Myocyte (in vitro differentiated cells): ENCODE measurements at places on chromosomes 3 and 15. TPM values are rescaled to one million over a fixed set of nuclear protein-coding genes. Genes with fewer than 3 reads are reported as not detected.

- no peak for DNase-seq
These were observed 95.5 kb upstream of the CHRNA7 start for GRCh38 chr15:31934821-31935220.

DNA sequence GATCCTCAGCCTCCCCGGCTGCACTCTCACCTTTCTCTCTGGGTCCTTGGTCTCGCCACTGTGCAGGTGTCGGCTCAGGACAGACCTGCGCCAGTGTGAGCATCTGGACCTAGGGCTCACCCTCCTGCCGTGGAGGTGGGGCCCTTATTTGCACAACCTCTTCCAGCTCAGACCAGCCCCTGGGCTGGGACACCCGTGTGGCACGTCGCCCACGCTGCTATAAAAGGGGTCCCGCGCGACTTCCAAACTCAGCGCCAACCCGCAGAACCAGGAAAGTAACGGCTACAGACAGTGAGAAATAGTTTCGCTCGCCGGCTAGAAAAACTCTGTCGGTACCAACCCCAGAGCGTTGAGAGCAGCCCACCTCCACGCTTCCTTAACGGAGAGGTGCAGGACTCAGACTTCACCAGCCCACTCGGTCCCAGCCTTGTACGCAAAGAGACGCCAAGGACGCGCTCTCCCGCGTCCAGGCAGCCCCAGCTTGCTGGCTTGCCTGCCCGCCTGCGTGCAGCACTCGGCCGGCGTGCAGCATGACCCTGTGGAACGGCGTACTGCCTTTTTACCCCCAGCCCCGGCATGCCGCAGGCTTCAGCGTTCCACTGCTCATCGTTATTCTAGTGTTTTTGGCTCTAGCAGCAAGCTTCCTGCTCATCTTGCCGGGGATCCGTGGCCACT, at the start of the genes DUOX2 and DUOXA2:
Gene DUOX2 (minus strand): TSS at position 97 of the 675 bp plus-strand sequence. CDS start 761 bp downstream, outside the sequence.
Gene DUOXA2 (plus strand): TSS at position 251 of the 675 bp plus-strand sequence. CDS start 280 bp downstream, at position 531.
- no peak for DNase-seq

- DNase-seq: no peak
These were observed 68.0 kb downstream of the TFG start for GRCh38 chr3:100777271-100777670.

GRCh38 chr15:98057453-98057852, 97.0 kb downstream of the ARRDC4 start:
- no peak for DNase-seq

DNA sequence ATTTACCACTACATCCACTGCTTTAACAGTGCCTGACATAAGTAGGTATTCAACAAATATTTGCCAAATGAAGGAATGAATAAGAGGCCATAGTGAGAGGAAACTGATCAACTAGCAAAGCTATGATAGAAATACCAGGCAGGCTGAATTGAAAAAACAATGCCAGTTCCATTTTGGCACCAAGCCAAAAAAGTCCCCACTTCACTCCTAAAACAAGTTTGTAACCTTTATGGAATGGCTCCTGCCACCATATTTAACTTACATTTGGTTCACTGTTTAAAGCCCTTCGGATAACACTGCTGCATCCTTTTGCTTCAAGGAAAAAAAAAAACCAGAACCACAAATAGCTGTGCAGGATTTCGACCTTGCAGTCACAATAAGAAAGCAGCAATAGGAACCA, 166.1 kb downstream of the FRMD5 start:
- peak; percentile 40 for DNase-seq

- no peak for DNase-seq
These were observed 240.5 kb upstream of the HES1 start for GRCh38 chr3:193895409-193895808.

- DNase-seq: peak; percentile 60
These were observed 7.1 kb upstream of the TTC14 start for GRCh38 chr3:180594631-180595558.

DNA sequence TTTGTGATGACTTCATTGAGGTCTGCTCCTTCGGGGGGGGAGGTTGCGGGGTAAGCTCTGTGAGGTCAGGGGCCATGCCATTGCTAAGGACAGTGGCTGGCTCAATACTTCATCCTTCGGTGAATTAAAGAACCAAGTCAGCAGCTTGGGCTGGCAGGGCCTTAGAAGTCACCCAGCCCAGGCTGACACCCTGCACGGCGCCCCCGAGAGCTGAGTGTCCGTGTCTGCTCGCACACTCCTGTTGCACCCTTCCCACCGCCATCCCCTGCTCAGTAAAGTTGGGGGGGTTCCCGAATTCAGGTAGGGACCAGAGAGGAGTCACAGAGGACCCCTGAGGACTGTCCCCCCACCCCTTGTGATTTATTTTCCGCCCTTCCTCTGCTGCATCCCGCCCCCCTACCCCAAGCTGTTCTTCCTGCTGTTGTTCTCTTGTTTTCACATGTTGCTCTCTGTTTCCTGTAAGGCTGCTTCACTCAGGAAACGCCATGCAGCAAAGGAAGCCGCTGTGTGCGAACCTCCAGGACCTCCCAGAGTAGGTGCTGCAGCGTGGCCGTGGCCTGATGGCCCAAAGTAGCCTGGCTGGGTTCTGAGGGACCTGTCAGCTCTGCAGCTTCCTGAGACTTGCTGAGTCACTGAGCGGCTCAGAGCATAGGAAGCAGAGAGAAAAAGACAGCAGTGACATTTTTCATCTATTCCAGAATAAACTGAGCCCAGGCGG, 14.4 kb downstream of the EFCC1 start:
- DNase-seq: no peak

GRCh38 chr3:25631989-25632388, 32.7 kb downstream of the TOP2B start:
- no peak for DNase-seq

GRCh38 chr3:173789530-173790162, 392.1 kb downstream of the NLGN1 start:
- no peak for DNase-seq

DNA sequence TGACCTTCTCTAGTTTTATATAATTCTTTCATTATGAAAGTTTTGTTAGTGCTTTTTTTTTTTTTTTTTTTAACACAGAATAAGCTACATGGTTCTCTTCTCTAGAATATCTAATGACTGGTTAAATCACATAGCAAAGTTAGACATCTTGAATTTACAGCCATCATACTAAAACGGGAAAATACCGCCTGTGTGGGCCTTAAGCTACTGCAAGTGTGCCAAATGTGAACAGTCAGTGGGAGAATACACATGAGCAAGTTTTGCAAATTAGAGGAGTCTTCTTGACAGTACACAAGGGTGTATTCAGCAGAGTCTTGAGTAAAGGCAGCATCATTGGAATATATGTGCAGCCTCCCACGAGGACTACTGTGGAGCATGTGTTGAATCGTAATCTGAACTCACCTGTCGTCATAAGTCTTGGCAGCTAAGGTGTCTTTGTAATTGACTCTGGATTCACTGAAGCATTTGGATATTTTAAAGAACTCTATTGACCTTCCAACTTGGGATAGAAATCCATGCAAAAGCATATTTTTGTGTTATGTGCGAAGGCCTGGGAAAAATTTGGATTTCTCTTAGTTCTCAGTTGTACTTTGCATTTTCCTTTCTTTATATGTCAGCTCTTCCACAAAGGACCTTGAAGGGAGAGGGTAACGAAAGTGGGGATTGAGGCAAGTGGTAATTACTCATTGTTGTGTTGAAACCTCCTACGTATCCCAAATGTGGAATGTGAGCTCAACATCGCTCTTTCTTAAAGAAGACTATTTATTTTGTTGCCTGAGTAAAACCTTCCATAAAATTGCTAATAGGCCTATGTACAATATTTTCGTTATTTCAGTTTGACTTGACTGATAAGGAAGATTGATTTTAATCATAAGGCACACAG, 117.4 kb downstream of the ATG7 start:
- no peak for DNase-seq

GRCh38 chr15:52184721-52185120, 6.5 kb downstream of the GNB5 start:
- DNase-seq: no peak

DNA sequence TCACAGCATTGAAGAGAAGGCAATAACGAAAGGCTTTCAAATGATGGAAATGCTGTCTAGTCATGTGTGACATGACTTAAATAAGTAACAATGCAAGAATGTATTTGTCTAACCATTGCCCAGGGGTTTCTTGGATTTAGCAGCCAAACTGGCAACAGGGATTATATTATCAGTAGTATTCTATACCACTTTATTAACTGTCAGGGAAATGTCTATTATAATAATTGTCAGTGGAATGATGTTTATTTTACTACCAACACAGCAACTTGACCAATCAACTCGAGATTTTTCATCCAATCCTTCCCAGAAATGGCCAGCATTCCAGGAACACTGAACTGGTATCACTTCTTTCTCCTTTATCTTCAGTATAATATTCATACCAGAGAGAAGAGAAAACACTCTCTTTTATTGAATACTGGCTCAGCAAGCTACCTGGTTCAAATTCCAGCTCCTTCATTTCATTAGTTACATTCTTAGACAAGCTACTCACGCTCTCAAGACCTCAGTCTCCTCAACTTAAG, 66.2 kb downstream of the FOXP1 start:
- no peak for DNase-seq

GRCh38 chr3:8239718-8240695, 261.6 kb upstream of the LMCD1 start:
- DNase-seq: peak; percentile 61

DNA sequence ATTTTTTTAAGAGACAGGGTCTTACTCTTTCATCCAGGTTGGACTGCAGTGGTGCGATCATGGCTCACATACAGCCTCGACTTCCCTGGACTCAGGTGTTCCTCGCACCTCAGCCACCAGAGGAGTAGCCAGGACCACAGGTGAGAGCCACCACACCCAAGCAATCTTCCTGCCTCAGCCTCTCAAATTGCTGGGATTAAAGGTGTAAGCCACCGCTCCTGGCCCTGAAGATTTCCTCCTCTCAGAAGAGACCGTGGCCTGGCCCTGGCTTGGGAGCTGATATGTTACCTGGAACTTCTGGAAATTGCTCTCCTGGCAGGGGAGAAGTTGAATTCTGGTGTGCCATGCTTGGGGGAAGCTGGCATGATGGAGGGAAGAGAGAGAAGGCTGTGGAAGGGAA, 36.2 kb downstream of the PPCDC start:
- no peak for DNase-seq

- peak; percentile 71 for DNase-seq
These were observed 472.8 kb upstream of the KCNMB2 start for GRCh38 chr3:178063461-178063860.

GRCh38 chr15:81407718-81408117, 33.7 kb upstream of the TMC3 start:
- DNase-seq: no peak

GRCh38 chr3:134211797-134212196, 38.9 kb downstream of the RYK start:
- DNase-seq: peak; percentile 62

- DNase-seq: no peak
These were observed 548.1 kb upstream of the LMCD1 start for GRCh38 chr3:7953449-7954014.

GRCh38 chr15:48647962-48648361, 2.5 kb upstream of the FBN1 start:
- peak; percentile 53 for DNase-seq

GRCh38 chr15:66748708-66749035, 46.6 kb downstream of the SMAD6 start:
- no peak for DNase-seq

LIPH gene
- total RNA-seq: not detected in 2 replicates

ATP13A4 gene
- total RNA-seq: 0.16 and 0.19 TPM in 2 replicates

BTBD1 gene
- total RNA-seq: 169 and 191 TPM in 2 replicates

IMPDH2 gene
- 242 and 275 TPM in 2 replicates for total RNA-seq

MKRN2OS gene
- total RNA-seq: not detected in 2 replicates

CHRFAM7A gene
- 0.10 and 0.16 TPM in 2 replicates for total RNA-seq

CEMIP gene
- 13.9 and 17.2 TPM in 2 replicates for total RNA-seq

DNAJB11 gene
- 109 and 188 TPM in 2 replicates for total RNA-seq
